ENCODE measurements at places on chromosomes 11 and 22.

- DNase-seq: no peak
Measured at GRCh38 chr11:105361651-105362050, 222.1 kb upstream of the CARD18 start.

- DNase-seq: no peak
Measured at GRCh38 chr11:122782222-122782621, 56.1 kb upstream of the CRTAM start.

GRCh38 chr11:130278151-130278550 is 36.6 kb downstream of the ZBTB44 start:
- DNase-seq: no peak

- no peak for DNase-seq
Measured at GRCh38 chr22:36452250-36452977, 29.0 kb downstream of the TXN2 start.

DNA sequence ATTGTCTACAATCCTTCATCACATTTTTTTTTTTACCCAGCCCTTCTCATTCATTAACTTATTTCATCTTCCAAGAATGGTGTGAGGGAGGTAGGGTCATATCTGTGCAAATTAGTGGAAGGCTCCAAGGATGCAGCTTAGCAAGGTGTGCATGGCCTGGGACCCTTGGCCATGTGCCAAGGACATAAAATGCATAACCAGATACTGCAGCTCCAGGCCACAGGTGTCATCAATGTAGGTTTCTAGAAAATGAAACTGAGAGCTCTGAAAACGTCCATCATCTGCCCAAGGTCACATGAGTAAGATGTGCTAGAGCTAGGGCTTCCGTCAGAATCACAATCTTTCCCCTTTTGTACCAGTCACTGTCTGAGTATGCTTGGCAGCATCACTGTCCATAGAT is 29.8 kb downstream of the ANKK1 start:
- no peak for DNase-seq

Data from NCI-H1417 treated with DMSO at 0.1 percent for 48 hours (cell line).